Diencephalon (tissue), 1 donor: ENCODE measurements at places on chromosomes 11 and 22. TPM values are rescaled to one million over a fixed set of nuclear protein-coding genes. Genes with fewer than 3 reads are reported as not detected.

Gene PRG3
- total RNA-seq: not detected

Gene OR5T2
- total RNA-seq: not detected

Gene LRRC4C
- 90.2 TPM for total RNA-seq

Gene WT1
- not detected for total RNA-seq

Gene ARAP1
- total RNA-seq: 24.5 TPM

Gene SLC17A6
- total RNA-seq: 134 TPM

Gene SMIM35
- under 0.01 TPM for total RNA-seq

Gene CCDC81
- 6.7 TPM for total RNA-seq

Gene JAML
- 0.92 TPM for total RNA-seq

Gene MS4A14
- not detected for total RNA-seq

Gene LRRN4CL
- 0.46 TPM for total RNA-seq

Gene CLCF1
- not detected for total RNA-seq

Gene LIF
- not detected for total RNA-seq

Gene SCN3B
- total RNA-seq: 120 TPM

Gene NXPE2
- total RNA-seq: 1.4 TPM

Gene C1QTNF5
- total RNA-seq: 6.0 TPM

Gene MS4A15
- not detected for total RNA-seq

Gene CST6
- total RNA-seq: not detected

Gene ZNF214
- total RNA-seq: 14.1 TPM

Gene SOX6
- total RNA-seq: 54.7 TPM

Gene APOA5
- not detected for total RNA-seq

Gene TSSK2
- not detected for total RNA-seq

Gene CNGA4
- total RNA-seq: 0.23 TPM
